Hindlimb muscle (tissue), 1 donor: ENCODE measurements at places on chromosomes 11 and 22.

DNA sequence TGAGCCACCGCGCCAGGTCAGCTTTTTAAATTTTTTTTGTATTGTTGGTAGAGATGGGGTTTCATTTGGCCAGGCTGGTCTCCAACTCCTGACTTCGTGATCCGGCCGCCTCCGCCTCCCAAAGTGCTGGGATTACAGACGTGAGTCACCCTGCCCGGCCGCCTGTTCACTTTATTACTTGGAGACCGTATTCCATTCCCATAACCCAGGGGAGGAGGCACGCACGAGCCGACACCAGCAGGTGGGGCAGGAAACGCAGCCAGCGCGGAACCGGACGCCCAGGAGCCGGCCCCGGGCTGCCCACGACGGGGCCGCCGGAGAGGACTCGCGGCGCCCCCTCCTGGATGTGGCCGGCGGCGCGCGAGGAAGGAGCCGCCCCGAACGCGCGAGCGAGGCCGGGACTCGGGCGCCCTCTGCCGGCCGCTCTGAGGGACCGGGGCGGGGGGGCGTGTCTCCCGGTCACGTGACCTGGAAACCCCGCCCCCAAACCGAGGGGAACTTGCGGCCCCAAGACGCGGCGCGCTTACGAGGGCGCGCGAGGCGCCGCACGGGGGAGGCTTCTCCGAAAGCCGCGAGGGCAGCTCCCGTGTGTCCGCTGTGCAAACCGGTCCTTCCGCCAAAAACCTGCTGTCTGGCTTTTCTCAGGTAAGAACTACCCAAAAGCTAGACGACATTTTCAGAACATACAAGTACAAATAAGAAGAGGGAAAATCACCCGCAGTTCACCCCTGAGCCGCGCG is 11.6 kb upstream of the RNH1 start:
- peak; percentile 88 for DNase-seq

DNA sequence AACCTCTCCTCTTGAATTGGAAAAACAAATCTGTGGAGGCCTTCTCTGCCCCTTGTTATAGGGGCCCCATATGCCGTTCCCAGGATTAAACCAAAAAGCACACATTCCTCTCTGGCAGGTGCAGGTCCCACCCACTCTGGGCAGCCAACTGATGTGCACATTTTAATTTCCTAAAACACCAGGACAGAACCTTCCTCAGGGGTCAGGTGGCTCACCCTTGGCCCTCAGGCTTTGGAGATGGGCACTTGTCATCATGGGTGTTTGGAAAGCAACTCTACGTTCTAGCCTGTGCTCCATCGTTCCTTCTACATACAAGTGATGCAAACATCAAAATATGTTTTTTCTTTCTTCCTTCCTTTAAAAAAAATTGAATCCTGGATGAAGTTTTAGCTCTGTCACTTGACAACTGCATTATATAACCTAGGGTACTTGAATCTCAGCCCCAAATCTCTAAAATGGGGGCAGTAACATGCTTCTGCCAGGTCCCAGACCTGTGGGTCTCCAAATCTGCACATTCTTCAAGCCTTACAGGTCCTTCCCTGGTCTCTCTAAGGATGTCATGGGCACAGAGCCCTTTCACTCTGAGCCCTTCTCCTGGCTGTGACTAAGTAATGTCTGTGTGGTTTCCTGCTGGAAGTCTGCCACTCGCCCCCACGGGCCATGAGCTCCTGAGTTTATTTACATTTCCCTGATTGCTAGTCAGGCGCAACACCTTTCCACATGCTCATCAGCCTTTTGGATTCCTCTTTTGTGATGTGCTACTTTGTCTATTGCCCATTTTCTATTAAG is 43.8 kb downstream of the KCNQ1OT1 start:
- no peak for DNase-seq

DNA sequence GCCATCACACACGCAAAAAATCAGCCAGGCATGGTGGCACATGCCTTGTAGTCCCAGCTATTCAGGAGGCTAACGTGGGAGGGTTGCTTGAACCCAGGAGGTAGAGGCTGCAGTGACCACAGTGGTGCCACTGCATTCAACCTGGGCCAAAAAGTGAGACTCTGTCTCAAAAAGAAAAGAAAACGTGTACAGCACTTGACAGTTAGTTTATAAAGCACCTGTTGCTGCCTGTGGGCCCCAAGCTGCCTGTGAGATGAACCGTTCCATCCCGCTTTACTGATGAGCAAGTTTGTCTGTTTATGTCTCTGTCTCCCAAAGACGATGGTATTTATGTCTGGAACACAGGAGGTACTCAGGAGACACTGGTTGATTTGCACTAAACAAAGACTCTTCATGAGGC is 1.5 kb upstream of the PRR5 start:
- DNase-seq, result no peak

GRCh38 chr11:122220321-122220720 is 104.3 kb upstream of the BLID start:
- no peak for DNase-seq

- DNase-seq, result no peak
Observed at GRCh38 chr11:4862447-4863236, 13.6 kb upstream of the OR51S1 start.

DNA sequence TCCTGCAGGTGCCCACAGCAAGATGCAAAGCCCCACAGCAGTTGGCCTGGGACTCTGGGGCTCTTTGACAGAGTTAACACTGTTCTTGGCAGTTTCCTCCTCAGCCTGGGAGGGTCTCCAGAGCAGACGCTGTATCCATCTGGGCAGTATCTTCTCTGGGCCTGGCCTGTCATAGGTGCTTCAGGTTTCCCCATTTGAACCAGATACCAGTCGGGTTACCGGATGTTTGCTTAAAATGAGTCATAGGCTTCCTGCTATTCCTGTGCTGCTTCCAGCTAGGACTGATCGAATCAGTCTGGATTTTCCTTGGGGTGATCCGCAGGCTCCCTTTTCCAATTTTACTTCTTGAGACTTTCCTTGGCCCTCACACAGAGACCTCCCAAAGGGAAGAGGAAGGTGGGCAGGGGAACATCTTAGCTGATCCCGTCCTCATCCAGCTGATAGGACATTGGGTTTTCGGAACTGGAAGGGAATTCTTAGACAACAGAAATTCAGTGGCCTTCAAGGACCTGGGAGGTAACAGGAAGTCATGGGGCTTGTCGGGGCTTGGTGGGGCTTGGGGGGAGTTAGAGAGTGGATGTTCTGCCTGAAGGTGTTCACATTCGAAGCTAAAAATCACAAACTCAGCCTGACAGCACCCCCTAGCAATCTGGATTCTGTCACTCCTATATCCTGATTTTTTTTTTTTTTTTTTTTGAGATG is 2.4 kb upstream of the RANGAP1 start:
- DNase-seq, result no peak

DNA sequence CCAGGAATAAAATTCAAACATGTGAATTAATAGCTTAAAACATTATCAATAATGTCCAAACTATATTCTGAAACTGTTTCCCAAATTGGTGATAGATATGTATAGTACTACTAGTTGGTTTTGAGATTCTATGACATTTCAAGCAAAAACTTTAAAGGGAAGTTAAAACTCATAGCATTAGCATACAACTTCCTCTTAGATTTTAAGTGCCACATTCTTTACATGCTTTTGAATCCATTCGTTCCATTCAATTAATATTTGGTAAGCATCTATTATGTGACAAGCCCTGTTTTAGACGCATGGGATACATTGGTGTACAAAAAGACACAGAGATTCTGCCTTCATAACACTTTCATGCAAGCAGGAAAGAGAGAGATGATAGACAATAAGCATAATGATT is 8.9 kb downstream of the PATL1 start:
- DNase-seq, result no peak

DNA sequence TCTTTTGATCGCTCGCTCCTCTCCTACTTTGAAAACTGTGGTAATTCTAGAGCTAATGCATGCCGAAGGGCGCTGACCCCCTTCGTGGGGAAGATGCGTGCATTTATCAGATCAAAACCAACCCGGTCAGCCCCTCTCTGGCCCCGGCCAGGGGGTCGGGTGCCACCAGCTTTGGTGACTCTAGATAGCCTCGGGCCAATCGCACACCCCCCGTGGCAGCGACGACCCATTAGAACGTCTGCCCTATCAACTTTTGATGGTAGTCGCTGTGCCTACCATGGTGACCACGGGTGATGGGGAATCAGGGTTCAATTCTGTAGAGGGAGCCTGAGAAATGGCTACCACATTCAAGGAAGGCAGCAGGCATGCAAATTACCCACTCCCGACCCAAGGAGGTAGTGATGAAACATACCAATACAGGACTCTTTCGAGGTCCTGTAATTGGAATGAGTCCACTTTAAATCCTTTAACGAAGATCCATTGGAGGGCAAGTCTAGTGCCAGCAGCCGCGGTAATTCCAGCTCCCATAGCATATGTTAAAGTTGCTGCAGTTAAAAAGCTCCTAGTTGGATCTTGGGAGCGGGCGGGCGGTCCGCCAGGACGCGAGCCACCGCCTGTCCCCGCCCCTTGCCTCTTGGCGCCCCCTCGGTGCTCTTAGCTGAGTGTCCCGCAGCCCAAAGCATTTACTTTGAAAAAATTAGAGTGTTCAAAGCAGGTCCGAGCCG is 3898.2 kb upstream of the OR11H1 start:
- no peak for DNase-seq

DNA sequence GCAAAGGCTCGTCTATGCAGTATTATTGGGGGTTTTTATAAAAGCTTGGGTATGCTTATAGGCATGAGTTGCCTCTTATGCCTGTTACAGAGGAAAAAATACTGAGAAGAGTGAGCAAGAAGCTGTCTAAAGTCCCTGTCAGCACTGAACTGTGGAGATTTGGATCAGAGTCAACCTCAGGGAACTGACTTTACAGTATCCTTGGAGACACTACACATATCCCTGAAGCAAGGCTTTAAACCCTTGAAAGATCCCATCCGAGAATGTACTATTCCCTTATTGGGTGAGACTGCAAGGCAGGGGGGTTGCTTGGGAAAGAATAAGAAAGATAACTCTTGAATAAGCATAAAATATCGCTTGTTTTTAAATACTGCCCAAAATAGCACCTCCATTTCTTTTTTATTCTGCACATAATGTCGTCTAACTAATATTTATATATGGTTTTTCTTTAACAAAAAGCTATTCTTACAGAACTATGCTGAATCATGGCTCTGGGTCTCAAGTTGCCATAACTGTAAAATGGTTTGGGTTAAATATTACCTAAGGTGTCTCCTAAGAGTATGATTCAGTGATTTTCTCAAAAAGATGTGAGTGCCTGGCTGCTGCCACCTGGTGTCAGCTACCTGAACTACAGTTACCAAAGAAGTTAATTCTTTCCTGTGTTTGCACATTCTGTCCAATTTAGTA is 1062.8 kb downstream of the DLG2 start:
- peak; percentile 6 for DNase-seq

DNA sequence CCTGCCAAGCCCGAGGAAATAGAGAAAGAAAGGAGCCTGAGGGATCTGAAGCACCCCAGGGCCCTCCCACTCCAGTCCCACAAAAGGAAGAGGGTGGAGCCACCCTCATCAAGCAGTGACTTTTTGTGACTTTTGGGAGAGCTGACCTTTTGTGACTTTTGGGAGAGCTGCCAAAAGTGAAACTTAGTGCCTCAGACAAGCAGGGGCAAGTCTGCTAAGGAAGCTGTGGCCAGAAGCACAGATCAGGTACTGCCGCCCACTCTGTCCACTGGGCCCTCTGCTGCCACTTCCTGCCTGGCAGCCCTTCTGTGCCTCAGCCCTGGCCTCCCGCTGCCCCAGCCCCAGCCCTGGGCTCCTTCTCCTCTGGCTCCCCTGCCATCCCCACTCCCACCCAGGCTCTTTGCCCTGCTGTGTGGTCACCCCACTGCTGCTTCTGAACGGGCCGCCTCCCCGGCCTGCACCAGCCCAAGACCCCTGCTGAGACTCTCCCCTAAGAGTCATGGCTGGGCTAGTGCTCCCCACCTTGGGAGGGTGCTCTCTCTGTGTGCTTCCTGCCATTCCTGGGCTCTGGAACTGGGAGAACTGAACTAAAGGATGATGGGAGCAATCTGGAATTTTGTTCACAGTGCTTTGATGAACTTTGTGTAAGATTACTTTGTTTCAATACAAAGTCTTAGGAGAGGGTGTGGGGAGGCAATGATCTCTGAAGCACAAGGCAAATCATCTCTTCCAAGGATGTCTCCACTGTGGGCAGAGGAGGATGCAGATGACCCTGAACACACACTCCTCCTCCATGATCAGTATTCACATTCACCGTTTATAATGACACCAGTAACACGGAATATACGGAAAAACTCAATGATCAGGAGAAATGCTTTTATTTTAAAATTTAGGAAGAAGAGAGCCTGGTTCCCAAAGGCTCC is at the start of gene APOBEC3H:
APOBEC3H (plus strand) TSS at position 147 of the 923 bp plus-strand sequence. CDS start 3,035 bp downstream, outside the sequence.
- DNase-seq, result no peak

GRCh38 chr22:37509059-37509860 is 10.0 kb downstream of the CARD10 start:
- no peak for DNase-seq

- no peak for DNase-seq
Observed at GRCh38 chr11:17967661-17968060, 45.2 kb downstream of the SERGEF start.

DNA sequence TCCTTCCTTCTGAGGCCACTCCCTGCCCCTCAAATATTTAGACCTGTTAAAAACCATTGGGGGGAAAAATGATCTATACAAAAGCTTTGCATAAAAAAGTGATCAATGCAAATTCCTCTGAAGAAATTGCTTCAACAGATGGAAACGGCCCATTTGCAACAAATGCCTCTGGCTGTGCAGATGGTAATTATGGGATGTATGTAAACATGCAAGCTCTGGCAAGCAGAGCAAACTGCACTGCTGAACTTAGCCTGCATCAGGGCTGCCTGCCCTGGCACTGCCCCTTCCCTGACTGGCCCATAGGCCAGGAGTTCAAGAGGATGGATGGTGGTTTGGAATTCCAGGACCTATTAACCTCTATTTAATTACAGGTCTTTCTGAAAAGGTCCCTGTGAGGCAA is 388.7 kb downstream of the MIAT start:
- DNase-seq, result no peak

DNA sequence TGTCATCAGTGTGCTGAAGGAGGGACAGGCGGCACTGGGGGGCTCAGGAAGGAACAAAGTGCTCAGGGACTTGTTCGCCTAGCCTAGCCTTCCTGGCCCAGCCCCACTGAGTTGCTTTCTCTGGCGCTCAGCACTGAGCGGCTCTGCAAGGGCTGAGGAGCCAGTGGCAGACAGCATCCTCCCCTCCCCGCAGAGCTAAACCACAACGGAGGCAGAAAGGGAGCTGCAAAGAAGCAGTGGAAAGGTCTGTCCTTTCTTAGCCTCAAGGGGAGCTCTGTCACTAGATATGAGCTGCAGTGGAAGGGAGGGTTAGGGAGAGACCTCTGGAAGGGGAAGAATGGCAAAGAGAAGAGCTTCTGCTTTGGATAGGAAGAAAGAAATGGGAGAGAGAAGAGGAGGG is 89.7 kb upstream of the PHOX2A start:
- DNase-seq, result no peak

- DNase-seq, result no peak
Observed at GRCh38 chr11:48109046-48109666, 107.5 kb upstream of the OR4B1 start.

DNA sequence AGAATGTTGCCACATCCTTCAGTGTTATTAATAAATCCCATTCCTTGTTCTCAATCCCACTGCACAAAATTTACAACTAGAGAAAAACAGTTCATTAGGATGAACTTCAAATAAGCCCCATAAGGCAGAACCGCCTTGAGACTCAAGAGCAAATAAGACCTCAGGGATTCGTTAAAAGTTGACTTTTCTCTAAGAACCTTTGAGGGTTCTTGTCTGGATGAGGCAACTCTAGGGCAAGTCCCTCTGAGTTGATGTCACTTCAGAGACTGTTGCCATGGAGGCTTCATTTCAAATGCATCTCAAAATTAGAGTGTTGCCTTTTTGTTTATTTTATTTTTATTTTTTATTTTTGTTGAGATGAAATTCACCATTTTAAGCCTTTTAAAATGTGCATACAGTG is 19.8 kb upstream of the PANX3 start:
- DNase-seq, result no peak

- DNase-seq, result no peak
Observed at GRCh38 chr11:104422324-104422944, 258.5 kb upstream of the PDGFD start.
